ENCODE measurements at places on chromosomes 4 and X.

DNA sequence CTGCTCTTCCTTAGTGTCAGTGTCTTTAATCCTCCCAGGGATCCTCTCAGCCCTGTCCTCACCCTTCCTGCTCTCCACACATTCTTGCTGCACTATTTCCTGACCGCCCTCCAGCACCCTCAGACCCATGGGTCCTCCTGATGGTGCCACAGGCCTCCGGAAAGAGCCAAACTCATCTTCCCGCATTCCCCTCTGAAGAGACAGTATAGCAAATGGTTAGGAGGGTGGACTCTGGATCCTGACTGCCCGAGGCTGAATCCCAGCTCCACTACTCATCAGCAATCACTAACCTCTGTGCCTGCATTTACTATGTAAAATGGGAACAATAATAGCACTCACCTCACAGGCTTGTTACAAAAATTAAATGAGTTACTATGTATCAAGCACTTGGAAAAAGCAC is 6.2 kb downstream of the SUV39H1 start:
- H3K27me3 ChIP-seq, result no peaks in the 10 kb centered on the region
- H3K36me3 ChIP-seq, result no peaks in the 10 kb centered on the region
- H3K27ac ChIP-seq, result no peak overlapping the region
- H3K4me1 ChIP-seq, result peaks cover 8% of the 10 kb centered on the region
- no peak for DNase-seq
- no peak overlapping the region for H3K4me3 ChIP-seq

- H3K27ac ChIP-seq, result no peak overlapping the region
- DNase-seq, result no peak
- peaks cover 7% of the 10 kb centered on the region for H3K4me1 ChIP-seq
Measured at GRCh38 chr4:152102436-152103000, 341.7 kb upstream of the GATB start.

- H3K4me1 ChIP-seq, result 0 out of 2 replicates have a peak, but pooled peaks cover 3% of the 10 kb centered on the region
- H3K27ac ChIP-seq, result no peak overlapping the region
- H3K4me3 ChIP-seq, result no peak overlapping the region
- DNase-seq, result no peak
- H3K27me3 ChIP-seq, result no peaks in the 10 kb centered on the region
- no peaks in the 10 kb centered on the region for H3K36me3 ChIP-seq
Measured at GRCh38 chr4:137700072-137700471, 167.8 kb upstream of the PCDH18 start.

GRCh38 chr4:101135371-101136010 is 211.8 kb downstream of the PPP3CA start:
- H3K36me3 ChIP-seq, result no peaks in the 10 kb centered on the region
- H3K27ac ChIP-seq, result no peak overlapping the region
- DNase-seq, result no peak
- no peak overlapping the region for H3K4me3 ChIP-seq

DNA sequence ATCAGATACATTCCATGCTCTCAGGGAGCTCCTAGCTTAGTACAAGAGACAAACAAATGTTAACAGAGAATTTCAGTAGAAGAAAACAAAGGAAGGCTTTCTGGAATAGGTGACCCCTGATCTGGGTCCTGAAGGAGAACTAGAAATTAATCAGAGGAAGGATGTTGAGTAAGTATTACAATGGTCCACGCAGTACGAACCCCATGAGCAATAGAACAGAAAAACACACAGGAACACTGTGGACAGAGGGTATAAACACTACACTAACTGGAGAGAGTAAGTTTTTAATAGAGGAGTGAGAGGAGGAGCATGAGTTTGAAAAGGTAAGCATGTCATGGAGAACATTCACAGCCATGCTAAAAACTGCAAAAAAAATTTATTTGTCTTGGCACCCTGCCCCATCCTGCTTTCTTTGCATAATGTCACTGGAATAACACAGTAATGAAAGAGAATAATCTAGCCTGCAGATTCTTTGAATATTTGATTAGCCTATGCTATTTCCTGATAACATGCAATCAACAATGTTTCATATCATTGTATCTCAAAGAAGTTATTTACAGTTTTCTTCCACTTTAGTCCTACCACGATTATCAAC is 140.3 kb upstream of the ZXDB start:
- no peak for DNase-seq
- H3K4me3 ChIP-seq, result no peak overlapping the region
- no peaks in the 10 kb centered on the region for H3K27me3 ChIP-seq

DNA sequence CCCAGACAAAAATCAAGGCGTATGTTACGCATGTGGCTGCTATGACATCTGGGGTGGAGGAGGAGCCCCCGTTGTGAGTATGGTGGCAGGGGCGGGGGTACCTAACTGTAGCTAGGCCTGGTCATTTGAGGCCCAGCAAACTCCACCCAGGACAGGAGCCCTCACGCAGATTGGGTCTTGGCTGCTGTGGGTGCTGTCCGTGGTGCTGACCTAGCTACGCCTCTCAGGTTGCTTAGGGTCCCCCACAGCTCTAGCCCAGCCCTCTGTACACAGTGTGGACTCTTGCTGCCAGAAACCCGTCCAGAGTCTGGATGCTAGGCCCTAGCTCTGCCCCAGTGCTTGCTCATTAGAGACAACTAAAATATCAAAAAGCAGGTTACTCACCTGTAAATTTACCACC is 146.7 kb upstream of the PSAPL1 start:
- no peak overlapping the region for H3K4me3 ChIP-seq
- no peaks in the 10 kb centered on the region for H3K4me1 ChIP-seq
- H3K27ac ChIP-seq, result no peak overlapping the region
- H3K36me3 ChIP-seq, result 0 out of 2 replicates have a peak, but pooled peaks cover 6% of the 10 kb centered on the region
- peak; percentile 84 for DNase-seq

DNA sequence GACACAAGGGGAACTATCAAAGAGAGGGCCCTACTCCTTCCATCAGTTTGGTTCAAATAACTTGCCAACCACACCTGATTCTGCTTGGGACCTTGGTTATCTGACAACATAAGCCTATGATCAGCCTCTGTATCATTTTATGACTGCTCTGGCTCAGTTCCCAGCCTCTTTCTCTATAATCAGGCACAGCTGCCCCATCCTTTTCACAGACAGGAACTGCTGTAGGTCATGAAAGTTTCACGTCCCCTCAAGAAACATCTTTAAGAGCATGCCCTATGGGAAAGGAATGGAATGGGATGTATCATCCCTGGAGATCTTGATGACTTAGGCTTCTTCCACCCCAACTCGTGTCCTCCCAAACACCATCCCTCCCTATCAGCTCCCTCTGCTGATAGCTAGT is 243.4 kb downstream of the AR start:
- no peak for DNase-seq
- H3K36me3 ChIP-seq, result no peaks in the 10 kb centered on the region
- no peaks in the 10 kb centered on the region for H3K27me3 ChIP-seq
- H3K4me3 ChIP-seq, result no peak overlapping the region
- H3K27ac ChIP-seq, result no peak overlapping the region
